Suppressor macrophage (primary cell): ENCODE measurements at places on chromosomes 1 and 21.

DNA sequence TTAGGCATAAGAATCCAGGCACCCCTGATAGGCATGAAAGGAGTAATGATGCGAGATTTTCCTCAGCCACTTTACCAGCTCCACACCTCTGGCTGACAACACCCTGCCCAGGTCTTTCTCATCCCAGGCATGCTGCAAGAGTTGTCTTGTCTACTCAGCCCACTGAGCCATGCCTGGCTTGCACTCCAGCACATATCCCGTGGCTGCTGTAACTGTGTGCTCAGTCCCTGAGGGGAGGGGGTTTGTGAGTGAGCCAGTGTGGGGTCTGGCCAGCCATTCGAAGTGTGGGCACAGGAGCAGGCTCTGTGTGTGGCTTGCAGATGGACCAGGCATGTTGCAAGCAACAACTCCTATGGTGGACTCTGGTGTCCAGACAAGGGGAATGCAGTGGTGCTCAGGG lies 529.6 kb downstream of the ADGRL2 start:
- DNase-seq = no peak

DNA sequence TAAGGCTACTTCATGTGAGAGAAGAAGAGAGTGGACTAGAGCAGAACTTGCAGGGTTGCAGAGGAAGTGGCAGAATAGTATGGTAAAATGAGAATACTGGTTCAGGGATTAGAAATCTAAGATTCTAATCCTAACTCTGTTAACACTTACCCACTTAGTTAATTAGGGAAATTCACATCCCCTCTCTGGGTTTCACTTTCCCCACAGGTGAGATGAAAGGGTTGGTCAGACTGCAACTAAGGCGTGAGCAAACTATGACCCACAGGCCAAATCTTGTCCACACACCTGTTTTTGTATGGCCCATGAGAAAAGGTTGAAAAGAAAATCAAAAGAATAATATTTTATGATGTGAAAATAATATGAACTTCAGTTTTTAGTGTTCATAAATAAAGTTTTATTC lies 117.5 kb downstream of the MACF1 start:
- no peak for DNase-seq

DNA sequence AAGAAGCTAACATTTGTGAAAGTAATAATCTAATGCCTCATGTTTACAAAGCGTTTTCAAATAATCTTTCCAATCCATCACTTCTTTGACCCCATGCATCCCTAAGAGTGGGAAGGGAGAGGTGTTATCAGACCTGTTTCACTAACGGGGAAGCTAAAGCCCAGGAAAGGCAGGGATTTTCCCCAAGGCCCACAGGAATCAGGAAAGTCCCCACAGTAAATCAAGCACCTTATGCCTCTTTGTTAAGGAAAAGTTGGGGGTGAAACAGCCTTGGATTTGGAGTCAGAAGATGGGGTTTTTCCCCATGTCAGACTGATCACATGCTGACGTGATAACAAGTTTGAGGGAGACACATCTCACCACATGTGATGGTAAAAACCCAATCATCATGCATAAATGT lies 20.0 kb upstream of the ANGPTL7 start:
- DNase-seq = no peak

- no peak for DNase-seq
These were observed 112.8 kb downstream of the HIVEP3 start for GRCh38 chr1:41805771-41806471.

DNA sequence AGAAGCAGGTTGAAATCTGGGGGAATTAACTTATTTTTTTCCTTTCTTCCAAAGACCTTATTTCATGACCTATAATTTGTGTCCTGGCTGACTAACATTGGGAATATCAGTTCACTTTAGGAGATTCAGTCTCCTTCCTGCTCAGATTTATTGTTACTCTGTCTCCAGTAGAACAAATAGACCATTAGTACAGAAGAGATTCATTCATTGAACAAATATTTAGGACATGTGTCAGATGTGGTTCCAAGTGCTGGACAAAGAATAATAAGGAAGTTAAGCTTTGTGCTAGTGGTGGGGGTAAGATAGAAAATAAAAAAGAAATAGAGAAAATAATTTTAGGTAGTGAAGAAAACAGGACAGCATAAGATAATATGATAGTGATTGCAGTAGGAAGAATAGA lies 20.3 kb downstream of the ZMYM4 start:
- DNase-seq = no peak

DNA sequence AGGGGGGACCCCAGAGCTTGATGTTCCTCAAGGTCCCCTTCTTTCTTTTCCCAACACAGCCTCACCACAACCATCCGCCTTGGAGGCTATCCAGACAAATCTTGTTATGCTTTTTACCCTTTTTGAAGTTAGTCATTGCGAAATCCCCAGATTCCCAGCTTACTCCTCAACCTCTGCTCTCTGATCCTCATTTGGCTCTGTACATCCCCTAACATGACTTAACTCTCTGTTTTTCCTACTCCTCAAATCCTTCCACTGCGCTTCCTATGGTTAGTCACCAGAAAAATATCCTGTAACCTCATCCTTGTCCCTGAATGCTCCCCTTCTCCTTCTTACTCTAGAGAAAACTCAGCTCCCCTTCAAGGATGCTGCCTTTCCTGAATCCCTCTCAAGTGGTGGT lies 189.1 kb upstream of the POU3F1 start:
- no peak for DNase-seq

DNA sequence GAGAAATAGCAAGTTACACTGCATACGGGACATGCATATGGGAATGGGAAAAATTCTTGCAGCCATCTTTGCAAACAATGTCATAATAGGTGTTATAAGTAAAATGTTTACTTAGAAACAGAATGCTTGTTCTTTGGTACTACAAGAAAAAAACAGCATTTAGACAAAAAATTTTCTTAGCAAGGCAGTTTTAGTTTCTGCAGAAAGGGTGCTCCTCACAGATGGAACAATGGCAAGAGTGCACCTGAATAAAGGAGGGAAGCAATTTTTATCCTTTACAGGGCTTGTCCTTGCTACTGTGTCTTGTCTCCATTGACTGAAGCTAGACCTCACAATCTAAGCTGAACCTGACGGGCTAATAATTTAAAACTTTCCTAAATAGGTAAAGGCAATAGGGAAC lies 79.2 kb upstream of the DESI2 start:
- DNase-seq = no peak

- DNase-seq = no peak
These were observed 29.5 kb downstream of the BRINP2 start for GRCh38 chr1:177200290-177200689.

DNA sequence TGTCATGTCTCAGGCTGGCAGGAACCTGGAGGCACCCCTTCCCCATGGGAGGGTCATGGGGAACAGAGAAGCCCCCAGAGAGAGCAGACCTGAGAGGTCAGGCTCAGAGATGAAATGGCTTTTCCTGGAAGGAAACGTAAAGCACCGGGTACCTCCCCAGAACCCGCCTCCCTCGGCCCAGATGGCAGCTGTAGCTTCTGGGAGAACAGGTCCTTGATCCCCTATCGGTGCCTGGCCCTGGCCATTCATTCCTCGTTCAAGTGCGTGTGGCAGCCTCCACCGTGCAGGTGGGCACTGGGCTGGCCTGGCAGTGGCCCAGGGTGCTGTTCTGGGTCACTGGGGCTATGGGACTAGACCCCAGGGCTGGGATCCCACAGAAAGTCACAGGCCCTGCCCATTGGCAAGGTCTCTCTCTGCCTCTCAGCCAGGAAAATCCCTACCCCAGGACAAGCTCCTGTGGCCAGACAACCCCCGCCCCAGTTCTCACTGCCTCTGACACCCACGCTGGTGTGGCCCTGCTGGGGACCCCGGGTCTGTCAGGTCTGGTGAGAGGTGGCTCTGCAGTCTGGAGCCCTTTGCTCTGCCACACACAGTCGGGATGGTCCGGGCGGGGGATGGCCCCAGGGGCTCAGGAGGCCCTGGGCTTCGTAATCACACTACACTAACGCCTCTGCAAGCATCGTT lies 183.2 kb upstream of the VAMP3 start:
- DNase-seq = no peak

DNA sequence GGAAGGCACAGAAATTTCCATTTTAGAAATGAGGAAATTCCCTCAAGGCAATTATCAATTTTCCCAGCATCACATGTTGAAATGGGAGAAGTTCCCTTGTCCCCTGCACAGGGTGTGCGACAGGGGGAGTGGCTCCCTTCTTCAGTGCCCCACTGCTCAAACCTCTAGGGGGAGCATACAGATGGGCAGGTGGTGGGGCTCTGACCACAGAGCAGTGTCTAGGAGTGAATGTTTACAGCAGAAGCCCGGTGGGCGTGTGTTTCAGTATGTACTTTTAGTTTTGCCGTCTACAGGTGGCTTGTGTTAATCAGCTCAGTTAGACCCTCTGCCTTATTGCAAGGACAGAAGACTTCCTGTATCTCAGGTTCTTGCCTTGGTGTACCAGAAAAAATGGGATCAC lies 493.7 kb upstream of the PLXNA2 start:
- DNase-seq = no peak

DNA sequence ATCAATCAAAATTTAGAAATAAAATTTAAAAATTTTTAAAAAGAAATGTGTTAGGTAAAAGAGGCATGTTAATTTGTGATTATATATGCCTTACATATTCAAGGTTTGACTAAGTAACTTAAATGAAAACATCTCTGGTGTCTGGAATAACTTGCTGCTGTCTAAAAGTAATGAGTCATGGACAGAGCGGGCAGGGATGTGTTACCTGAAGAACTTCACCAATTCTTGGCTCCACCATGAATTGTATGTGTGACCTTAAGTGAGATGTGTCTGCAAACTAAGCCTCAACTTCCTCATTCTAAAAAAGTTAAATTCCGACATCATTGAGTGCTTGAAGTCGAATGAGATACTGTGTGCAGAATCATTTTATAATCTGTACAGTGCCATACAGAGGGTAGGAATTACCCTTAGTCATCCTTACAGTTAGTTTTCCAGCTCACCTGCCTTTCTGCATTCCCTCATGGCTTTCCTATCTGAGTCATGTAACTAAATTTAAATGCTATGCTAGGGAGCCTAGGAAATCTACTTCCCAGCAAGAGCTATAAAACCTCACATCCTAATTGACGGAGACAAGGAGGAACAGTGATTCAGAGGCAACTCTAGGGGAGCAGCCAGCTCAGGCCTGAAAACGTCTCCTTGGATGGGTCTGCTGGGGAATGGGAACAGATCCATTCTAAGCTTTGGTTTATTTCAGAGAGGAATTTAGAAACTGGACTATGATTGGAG lies 100.7 kb upstream of the TSPAN2 start:
- no peak for DNase-seq

GRCh38 chr1:231408528-231409094 lies 13.5 kb downstream of the EGLN1 start:
- no peak for DNase-seq

- no peak for DNase-seq
These were observed 286.5 kb downstream of the SMYD3 start for GRCh38 chr1:246220495-246221065.

DNA sequence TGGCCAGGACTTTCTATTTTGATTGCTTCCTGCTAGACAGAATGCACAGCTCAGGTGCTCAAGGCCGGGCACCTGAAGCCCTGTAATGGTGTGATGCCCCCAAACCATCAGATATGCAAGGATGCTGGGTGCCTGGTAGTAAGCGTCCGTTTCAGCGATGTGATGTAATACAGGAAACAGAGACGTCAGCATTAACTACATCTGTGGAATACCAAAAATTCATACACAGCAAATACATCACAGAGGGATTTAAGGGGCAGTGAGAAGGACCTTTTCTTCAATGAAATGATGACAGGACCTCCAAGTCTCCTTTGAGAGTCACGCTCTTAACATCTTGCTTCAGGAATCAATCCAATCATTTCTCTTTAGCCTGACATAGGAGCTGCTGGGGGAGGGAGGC lies 64.4 kb downstream of the SIM2 start:
- no peak for DNase-seq

- no peak for DNase-seq
These were observed 142.2 kb downstream of the NFIA start for GRCh38 chr1:61224609-61225008.

- no peak for DNase-seq
These were observed 7.4 kb downstream of the SOX13 start for GRCh38 chr1:204080163-204080903.

- no peak for DNase-seq
These were observed 87.8 kb downstream of the NAV1 start for GRCh38 chr1:201626629-201627275.

- no peak for DNase-seq
These were observed 611.7 kb downstream of the LMO4 start for GRCh38 chr1:87940421-87940820.

GRCh38 chr1:111878091-111878490 lies 111.4 kb downstream of the KCND3 start:
- DNase-seq = no peak

DNA sequence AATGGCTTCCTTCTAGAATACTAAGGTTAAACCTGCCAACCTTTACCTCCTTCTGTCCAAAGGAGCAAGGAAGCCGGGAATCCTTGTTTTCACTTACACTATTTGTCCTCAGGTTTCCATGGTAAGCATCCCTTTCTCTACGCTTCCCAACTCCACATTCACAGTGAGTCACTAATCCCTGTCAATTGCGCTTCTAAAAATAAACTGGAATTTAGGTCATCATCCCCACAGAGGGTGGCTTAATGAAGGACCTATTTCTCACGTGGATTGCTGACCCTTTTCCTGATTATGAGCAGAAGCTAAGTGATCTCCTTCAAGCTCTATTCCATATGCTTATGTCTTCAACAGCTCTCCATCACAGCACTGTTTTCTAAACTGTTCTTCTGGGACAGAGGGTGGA lies 39.9 kb upstream of the ABCA4 start:
- DNase-seq = no peak

GRCh38 chr1:219938706-219939105 lies 10.3 kb upstream of the SLC30A10 start:
- no peak for DNase-seq

GRCh38 chr1:51686450-51686849 lies 69.6 kb downstream of the OSBPL9 start:
- no peak for DNase-seq

GRCh38 chr1:147833231-147833860 lies 69.2 kb upstream of the GJA8 start:
- DNase-seq = no peak

GRCh38 chr1:209196140-209196539 lies 387.4 kb upstream of the CAMK1G start:
- no peak for DNase-seq

GRCh38 chr1:232372841-232373440 lies 257.0 kb downstream of the SIPA1L2 start:
- DNase-seq = no peak

DNA sequence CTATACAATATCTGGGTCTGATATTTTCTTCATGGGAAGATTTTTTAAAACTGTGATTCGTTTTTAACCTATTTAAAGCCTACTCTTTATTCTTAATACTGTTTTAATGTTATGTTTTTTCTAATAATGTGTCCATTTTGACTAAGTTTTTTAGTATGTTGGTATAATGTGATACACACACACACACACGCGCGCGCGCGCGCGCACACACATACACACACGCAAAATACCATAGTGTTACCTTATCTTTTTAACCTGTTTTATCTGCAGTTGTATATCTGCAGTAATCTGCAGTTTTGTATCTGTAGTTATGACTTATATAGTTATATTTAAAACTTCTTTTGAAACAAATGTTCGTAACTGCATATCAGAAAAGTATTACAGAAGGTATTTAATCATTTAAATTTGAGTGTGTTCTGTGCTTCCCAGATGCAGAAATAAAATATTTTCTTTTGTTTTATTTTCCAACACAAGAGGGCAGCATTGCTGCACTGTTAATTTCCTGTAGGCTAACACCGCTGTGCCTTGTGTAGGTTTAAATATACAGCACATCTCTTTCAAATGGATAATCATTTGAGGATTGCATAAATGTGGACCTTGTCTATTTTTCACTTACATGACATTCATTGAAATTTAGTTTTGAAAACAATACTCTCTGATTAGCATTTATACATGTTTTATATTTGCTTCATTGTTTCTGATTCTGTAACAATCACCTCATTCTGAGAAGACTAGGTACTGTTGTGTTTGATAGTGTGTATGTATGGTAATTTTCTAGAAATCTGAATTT lies 166.1 kb downstream of the PDE4B start:
- DNase-seq = peak; percentile 47
